ENCODE measurements at places on chromosomes 2 and 18. TPM values are rescaled to one million over a fixed set of nuclear protein-coding genes. Genes with fewer than 3 reads are reported as not detected.

GRCh38 chr2:224072541-224073188, 33.6 kb upstream of the SERPINE2 start:
- DNase-seq: no peak

C1GALT1C1L gene
- total RNA-seq: not detected

HAAO gene
- 2.5 TPM for total RNA-seq

DNA sequence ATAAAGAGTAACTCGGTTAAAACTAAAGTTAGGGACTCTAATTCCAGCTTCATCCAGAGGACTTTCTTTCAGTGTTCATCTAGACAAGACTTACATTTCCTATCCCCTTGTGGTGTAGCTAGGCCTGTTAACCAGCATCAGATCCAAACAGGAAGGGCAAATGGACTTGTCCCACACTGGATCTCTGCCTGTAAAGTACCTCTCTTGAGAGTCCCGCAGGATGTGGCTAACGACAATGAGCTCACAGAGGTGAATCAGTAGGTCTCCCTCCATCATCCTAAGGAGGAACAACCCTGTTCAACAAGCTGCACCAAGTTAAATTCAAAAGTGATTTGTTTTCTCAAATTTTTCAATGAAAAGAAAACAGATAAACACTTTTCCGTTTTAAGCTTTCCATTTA, 412.3 kb upstream of the RGPD4 start:
- DNase-seq: no peak

DNA sequence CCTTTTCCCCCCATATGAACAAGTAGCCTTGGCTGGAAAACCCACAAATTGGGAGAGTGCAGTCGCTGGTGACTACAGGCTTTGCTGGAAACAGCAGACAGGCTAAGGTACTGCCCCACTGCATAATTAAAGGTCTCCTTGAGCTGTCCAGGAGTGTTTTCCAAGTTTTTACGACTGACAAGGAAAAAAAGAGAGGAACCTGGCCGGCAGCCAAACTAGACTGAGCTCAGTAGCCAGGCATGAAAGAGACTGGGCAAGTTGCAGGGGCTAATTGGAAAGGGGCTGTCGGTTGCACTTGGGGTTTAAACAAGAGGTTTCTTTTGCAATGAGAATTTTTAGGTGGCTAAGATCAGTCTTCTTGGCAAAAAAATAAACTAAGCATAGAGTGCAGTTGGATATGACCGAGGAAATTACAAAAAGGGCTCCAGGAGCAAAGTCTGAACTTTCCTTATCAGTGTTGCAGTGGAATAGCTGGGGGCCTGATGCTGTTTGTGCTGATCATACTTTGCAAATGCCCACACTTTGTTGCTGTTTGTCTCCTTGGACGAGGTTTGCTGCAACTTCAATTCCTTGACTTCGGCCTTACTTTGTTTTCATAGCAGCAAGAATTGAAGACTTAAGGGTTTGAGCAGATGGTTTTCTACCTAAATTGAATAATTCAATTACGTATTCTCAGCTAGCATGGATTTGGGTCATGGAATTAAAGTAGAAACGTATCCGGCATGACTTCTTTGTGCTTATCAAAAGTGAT, 2.1 kb downstream of the GULP1 start:
- DNase-seq: no peak

- DNase-seq: no peak
Observed at GRCh38 chr2:9015998-9016397, 12.5 kb upstream of the MBOAT2 start.

DNA sequence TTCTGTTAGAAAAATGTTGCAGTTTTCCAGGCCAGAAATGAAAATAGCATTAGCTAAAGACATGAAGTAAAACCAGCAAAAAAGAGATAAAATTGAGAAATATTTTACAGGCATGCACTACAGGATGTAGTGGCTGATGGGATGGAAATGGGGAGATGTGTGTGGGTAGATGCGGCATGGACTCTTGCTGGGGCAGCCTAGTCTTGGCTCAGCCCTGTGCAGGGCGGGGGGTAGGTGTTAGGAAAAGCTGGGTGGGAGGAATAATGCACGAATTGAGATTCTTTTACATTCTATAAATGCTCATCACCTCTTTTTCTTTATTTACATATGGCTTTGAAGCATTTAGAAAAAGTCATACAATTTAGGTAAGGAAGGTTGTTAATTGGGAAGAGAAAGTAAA, 334.2 kb downstream of the NUP35 start:
- no peak for DNase-seq

LOXHD1 gene
- not detected for total RNA-seq

GRCh38 chr2:240347373-240347940, 88.0 kb upstream of the GPC1 start:
- no peak for DNase-seq

NEU4 gene
- total RNA-seq: 0.82 TPM

TDRD15 gene
- not detected for total RNA-seq

CPS1 gene
- total RNA-seq: 16.4 TPM

DNA sequence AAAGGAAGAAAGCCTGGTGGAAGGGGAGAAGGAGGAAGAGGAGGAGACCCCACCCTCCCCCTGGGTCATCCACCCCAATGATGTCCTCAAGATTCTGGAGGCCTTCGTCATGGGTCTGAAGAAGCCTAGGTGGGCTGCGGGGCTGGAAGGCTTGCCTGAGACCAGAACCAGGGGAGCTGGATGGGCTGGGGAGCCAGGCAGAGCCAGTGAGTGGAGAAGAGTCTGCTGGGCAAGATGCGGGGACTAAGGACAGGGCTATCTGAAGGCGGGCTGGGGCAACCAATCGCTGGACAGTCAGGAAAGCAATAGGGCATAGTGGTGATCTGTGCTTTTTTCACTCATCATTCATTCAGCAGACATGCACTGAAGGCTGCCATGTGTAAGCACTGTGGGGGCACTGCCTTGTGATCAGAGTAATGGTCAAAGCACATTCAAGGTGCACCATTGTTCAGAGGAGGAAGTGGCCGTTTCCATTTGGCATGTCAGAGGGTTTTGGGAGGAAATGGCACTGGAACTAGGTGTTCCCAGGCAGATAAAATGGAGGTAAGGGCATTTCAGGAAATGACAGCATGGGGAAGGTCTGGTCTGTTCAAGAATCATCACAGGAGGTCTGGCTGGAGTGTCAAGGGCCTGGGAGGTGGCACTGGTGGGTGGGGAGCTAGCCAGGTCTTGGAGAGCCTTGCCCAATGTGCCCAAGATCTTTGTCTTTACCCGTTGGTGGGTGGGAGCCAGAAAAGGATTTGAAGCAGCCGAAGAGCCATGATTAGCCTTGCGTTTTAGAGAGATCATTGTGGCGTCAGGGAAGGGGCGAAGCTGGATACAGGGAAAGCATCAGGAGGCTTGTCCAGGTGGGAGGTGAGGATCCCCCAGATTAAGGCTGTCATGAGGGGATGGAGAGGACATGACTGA, 24.2 kb downstream of the OTOF start:
- no peak for DNase-seq

DNA sequence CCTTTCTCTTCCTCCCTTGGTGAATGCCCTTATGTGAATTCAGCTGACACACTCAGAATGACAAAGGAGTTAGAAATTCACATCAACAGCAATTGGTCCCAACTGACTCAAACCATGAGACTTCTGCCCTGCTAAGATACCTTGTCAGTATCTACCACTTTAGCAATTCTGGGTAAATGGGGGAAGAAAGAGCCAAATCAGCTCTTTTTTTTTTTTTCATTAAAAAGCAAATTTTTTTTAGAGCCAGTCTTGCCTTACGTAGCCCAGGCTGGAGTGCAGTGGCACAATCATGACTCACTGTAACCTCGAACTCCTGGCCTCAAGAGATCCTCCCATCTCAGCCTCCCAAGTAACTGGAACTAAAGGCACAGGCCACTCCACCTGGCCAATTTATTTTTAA, 1.7 kb upstream of the PPP4R1 start:
- DNase-seq: no peak

DNA sequence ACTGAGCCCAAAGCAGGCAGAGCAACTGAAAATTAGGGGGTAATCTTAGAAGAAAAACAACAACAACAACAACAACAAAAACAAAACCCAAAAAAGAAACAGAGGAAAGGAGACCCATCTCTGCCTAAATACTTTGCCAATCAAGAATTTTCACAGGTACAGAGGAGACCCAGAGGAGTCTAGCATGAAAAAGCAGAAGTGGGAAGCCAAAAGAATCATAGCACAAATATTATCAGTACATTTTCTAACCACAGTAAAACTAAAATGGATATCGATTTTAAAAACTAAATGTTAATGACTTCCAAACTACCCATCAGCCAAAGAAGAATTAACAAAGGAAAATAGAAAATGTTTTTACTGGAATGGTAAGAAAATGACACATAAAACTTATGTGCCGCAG, 148.1 kb downstream of the BAZ2B start:
- no peak for DNase-seq

DNA sequence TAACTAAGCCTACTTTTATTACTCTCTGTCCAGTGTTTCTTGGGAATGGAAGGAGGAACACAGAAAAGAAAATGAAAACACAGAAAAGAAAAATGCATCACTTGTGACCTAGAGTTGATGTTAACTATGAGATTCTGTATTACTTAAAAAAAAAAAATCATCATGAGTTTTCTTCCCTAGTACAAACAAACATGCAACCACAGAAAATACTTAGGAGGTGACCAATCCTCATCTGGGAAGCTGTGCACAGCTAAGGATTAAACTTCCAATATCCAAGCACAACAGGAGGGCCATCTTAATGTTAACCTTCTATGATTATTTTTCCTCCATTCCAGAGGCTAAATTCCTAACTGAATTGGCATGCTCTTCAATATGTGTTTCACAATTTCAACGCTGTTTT, 1140.4 kb downstream of the LRP1B start:
- DNase-seq: no peak

GRCh38 chr2:86675104-86675503, 45.0 kb upstream of the RMND5A start:
- DNase-seq: no peak

DNA sequence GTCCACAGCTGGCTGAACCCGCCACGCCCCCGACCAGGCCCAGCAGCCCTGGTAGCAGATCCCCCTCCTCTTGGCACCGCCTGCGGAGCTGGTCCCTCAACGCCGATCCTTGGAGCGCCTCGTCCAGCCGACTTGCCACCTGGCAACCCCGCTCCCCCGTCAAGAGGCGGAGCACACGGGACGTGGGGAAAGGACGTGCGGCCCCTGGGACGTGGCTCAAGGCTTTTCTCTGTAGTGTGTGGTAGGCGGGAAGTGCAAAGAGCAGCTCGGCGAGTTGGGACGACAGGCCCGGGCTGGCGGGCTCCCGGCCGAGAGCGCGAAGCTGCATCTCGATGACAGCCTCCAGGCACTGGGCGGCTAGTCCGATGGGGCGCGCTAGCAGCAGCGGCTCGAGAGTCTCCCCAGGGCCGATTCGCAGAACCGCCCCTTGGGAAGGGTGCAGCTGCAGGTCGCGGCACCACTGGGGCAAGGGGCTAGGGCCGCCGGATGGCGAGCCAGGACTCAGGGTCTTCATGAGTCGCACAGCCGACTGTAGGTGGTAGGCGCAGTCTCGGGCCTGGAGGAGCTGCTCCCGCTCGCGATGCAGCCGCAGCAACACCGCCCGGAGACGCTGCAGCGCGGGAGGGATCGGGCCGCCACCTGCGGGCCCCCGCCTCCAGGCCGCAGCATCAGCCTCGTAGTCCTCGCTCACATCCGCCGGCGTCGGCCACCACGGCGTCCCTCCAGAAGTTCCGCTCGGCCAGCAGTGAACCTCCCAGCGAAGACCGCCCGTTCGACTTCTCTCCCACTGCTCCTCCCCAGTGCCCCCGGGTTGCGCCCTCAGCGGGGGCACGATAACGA, 617 bp downstream of the CCDC142 start:
- no peak for DNase-seq

- no peak for DNase-seq
Observed at GRCh38 chr2:189613077-189613636, 32.6 kb upstream of the SLC40A1 start.

DNA sequence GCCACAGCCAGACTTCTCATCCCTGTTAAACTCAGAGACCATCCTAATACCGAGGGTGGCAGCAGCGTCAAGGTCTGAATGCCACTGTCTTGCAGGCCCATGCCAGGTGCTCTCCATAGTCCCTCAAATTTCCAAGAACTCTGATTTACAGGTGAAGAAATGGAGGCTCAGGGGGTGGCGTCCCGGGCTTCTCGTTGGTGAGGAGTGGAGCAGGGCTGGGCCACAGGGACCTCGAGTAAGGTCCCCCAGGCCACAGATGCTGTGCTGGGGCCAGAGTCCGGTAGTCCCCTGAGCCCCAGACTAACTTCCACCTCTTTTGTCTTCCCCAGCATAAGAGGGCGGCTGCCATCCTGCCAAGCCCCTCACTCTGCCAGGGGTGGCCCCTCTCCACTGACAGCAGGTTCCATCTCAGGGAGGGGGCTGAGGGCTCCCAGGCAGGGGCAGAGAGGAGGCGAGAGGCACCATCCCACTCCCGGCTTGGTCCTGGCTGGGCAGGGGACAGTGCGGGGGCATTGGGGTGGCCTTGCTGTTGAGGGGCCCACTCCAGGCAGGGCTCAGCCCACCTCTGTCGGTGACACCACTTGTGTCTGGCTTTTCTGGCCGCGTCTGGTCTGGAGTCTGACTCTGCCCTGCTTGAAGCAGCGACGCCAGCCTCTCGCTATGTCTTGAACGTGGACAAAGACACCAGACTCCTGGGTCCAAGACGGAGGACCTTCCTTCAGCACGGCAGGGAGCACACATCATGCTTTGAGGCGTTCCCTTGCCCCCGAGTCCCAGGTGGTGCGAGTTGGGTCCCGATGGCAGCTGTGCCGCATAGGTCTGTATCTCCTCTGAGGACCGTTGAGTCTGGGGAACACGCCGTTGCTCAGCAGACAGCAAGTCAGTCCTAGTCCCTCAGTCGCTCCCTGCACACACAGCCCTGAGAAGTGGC, 15.9 kb upstream of the KLHL30 start:
- no peak for DNase-seq

- no peak for DNase-seq
Observed at GRCh38 chr2:216632952-216633615, at the start of gene IGFBP2. Gene IGFBP2 (plus strand): TSS chr2:216633420. CDS start chr2:216633524, 104 bp downstream.

- DNase-seq: peak; percentile 52
Observed at GRCh38 chr18:78352910-78353309, 626.7 kb upstream of the SALL3 start.

CXCR1 gene
- total RNA-seq: not detected

- DNase-seq: no peak
Observed at GRCh38 chr2:240952496-240953246, 45.7 kb upstream of the SNED1 start.

DNA sequence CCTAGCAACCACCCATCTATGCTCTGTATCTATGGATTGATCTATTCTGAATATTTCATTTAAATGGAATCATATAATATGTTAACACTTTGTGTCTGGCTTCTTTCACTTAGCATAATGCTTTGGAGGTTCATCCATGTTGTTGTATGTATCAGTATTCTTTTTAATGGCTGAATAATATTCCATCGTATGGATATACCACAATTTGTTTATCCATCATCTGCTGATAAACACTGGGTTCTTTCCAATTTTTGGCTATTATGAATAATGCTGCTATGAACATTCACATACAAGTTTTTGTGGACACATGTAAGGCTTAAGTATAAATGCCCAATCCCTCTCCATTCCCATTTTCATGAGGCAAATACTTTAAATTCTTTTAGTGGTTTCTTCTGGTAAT, 52.9 kb downstream of the MRPL33 start:
- no peak for DNase-seq

DNA sequence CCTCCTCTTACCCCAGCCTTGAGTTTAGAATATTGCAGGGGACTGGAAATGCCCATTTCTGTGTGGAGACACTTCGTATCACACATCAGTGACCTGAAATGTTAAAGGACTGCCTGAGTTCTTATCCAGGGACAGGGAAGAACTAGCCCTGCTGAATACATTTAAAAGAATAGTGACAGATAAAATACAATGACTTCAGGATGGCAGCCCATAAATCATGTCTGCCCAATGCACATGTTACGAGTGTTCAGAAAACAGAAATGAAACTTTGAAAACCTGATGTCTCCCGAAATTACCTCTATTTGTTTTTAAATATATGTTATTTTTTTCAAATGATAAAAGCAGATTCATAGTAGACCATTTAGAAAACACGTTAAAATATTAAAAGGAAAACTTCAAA, 22.3 kb upstream of the RAB12 start:
- no peak for DNase-seq

Data from H1 (cell line).